GM23338 (cell line): ENCODE measurements at places on chromosomes 12 and 14.

- DNase-seq, result no peak
These were observed 79.4 kb downstream of the TBX3 start for GRCh38 chr12:114604606-114605005.

GRCh38 chr12:52171950-52172512, 19.8 kb downstream of the KRT80 start:
- DNase-seq, result peak; percentile 73

DNA sequence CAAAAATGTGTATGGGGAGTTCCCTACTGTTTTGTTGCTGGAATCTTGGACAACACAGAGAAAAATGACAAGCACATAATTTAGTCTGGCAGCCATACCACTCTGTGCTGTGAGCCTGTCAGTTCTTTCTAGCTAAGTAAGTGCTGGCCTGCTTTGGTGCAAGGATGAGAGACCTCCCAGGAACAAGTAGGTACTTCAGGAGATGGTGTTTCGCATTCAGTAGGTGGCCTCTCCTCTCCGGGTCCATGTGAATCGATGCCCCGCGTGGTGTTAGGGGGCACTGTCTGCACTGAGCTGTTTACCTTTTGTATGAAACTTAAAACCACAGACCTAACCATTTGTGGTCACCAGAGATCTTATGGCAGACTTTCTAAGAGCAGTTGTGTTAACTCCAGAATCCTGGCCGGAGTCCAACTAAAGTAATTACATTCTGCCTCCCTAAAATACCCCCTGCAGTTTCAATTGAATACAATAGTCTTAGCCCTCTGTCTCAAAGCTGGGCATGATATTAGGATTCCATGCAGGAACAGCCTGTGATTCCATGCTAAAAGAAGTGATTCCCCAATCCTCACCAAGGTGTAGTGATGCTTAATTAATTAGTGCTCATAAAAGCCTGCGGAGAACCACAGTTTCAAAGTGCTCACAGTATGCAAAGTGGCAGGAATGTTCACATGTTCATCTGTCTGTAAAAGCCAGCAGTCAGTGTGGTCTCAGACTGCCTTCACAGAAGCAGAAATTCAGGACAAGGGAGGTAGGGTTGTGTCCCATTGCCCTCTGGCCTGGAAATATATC, 64.2 kb downstream of the LLPH start:
- no peak for DNase-seq

DNA sequence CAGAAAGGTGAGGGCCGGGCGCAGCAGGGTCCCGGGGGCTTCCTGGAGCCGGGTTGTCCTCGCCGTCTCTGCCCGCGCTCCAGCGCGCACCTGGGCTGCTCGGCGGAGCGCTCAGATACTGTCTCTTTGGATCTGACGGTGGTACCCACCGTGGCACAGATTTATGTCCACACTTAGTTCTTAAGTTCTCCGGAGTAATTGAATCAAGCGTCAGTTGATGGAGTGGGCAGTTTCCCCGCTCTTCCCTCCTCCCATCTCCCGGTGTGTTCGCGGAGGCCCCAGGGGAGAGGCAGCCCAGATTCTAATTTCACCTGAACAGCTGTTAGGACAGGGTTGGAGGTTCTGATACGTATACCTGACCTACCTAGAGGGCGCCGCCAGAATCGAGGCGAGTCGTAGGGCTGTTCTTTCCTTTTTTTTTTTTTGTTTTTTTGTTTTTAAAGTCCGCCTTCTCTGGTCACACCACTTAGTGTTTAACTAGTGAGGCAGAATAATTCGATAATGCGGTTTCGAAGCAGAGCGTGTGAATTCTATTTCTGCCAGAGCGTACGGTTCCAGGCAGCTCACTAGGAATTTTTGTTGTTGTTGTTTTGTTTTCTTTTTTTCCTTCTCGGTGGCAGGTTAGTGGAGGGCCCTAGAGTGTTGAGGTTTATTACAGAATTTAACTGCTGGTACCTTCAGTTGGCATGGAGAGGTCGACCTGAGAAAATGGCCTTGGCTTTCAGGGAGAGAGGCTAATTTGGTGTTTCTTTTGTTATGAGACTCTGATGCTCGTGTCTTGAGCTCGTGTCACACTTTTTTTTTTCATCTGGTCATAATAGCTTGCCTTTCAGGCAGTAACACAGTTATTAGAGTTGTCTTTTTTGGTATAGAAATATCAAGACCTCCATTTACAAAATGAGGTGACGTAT, 22.3 kb upstream of the GNS start:
- DNase-seq, result peak; percentile 65

DNA sequence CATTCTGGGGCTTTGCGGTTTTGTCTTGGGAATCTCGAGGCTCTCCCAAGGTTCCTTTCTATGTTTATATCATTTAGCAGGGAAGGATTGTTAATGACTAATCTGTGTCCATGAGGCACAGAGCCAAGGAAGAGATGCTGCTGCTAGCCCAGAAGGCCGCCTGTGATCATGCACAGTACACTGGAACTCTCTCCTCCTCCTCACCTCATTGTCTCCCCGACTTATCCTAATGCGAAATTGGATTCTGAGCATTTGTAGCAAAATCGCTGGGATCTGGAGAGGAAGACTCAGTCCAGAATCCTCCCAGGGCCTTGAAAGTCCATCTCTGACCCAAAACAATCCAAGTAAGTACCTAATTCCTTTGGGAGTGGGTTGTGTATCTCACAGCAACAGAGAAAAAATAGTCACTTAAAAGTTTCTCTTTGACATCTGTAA, at the start of gene NR1H4:
Gene NR1H4, plus strand, starts transcription at position 151 of the 435 bp plus-strand sequence. CDS start 19,458 bp downstream, outside the sequence.
- DNase-seq, result no peak

DNA sequence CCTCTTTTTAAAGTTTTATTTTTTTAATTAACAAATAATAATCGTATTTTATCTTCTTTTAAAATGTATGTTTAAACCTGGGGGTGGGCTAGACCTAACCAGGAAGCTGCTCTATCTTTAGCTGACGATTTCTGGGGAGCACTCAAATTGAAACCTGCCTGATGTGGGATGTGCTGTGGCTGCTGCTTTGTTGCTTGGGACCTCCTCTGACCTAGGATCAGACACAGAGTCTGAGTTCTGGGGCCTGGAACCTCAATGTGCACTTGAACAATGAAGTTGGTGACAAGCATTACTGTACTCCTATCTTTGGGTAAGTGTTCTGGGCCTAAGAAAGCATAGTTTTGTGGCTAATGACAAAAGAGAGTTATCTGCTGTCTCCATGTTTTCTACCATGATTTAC, 386.7 kb downstream of the DAD1 start:
- DNase-seq, result no peak

GRCh38 chr12:5200278-5201087, 156.8 kb downstream of the KCNA5 start:
- DNase-seq, result peak; percentile 89

DNA sequence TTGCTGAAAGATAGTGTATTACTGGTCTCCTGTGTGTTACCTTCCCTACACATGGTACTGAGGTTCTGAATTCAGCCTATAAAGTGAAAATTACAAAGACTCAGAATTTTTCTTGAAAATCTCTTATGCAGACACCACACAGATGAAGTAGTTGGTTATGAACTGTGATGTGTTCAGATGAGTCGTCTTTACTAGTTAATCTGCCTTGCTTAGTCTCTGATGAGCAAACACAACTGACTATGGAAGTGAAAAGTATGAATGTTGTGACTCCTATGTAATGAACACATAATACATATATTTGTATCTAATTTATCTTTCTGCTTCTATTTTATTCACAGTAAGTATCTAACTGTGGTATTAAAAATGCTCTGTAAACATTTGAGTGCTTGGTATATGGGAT, 4.7 kb downstream of the MTERF2 start:
- no peak for DNase-seq
